CD8-positive, alpha-beta memory T cell (primary cell): ENCODE measurements at places on chromosomes 1 and 21. TPM values are rescaled to one million over a fixed set of nuclear protein-coding genes. Genes with fewer than 3 reads are reported as not detected.

- DNase-seq = no peak
Measured at GRCh38 chr1:54583871-54584270, 35.8 kb downstream of the ACOT11 start.

The SEC16B gene
- not detected for total RNA-seq

The PEAR1 gene
- not detected for total RNA-seq

The BMP8B gene
- 1.2 TPM for total RNA-seq

DNA sequence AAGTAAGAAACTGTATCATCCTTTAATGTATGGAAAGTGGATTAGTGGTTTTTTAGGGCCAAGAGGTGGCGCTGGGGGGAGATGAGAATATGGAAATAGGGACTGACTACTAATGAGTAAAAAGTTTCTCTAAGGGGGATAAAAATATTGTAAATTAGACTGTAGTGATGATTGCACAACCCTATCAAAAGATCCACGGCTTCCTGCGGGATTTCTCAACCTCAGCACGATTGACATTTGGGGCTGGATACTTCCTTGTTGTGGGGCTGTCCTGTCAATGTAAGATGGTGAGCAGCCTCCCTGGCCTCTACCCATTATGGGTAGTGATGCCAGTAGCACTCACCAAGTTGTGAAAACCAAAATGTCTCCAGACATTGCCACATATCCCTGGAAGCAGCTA, 36.0 kb upstream of the PRDM2 start:
- DNase-seq = no peak

The NEK7 gene
- total RNA-seq = 68.6 TPM

GRCh38 chr1:183270541-183271141, 84.6 kb downstream of the LAMC2 start:
- DNase-seq = no peak

- DNase-seq = no peak
Measured at GRCh38 chr1:182348961-182349747, 42.4 kb downstream of the GLUL start.

The MPL gene
- not detected for total RNA-seq

The AVPR1B gene
- not detected for total RNA-seq

The LAMC1 gene
- 0.33 TPM for total RNA-seq

The CRYAA gene
- total RNA-seq = not detected

DNA sequence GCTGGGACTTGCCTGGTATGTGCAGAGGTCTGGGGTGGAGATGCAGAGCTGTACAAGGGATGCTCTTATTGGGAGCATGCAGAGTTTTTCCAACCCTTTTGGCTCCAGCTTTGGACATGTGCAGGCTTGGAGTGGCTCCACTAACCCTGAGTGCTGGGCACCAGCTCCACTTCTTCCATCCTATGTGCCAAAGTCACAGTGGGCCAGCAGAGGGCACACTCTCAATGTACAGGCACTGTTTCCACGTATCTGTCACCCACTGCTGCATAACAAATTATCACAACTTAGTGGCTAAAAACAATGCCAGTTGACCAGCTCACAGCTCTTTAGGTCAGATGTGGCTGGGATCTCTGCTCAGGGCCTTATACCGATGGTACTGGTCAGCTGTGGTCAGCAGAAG, 631.8 kb downstream of the AJAP1 start:
- DNase-seq = no peak

GRCh38 chr1:184838504-184838951, 83.9 kb upstream of the EDEM3 start:
- no peak for DNase-seq

GRCh38 chr1:111275079-111275478, 15.6 kb upstream of the CHIA start:
- no peak for DNase-seq

DNA sequence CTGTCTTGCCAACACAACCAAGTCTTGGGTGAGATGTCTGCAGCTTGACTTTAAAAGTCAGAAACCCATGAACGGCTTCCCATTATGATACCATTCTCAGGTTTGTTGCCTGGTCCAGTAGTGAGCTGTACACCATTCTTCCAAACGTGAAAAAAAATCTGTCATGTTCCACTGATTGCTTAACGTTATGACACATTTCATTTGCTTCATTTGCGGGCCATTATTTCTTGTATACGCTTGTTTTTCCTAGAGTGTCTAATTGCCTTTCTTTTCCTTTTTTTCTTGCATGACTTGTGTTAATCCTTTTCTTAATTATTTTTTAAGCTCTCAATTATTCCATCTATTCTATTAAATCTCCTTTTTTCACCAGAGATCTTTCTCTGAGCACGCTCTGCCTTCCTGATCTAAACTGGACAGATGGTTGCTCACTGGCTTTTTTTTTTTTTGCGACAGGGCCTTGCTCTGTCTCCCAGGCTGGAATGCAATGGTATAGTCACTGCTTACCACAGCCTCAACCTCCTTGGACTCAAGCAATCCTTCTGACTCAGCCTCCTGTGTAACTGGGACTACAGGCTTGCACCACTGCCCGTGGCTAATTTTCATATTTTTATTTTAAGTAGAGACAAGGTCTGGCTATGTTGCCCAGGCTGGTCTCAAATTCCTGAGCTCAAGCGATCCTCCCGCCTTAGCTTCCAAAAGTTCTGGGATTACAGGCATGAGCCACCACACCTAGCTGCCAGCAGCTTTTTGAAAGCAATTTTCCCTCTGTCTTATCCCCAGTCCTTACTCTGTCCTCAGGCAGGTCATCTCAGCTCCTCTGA, 31.7 kb upstream of the CAMTA1 start:
- DNase-seq = no peak

DNA sequence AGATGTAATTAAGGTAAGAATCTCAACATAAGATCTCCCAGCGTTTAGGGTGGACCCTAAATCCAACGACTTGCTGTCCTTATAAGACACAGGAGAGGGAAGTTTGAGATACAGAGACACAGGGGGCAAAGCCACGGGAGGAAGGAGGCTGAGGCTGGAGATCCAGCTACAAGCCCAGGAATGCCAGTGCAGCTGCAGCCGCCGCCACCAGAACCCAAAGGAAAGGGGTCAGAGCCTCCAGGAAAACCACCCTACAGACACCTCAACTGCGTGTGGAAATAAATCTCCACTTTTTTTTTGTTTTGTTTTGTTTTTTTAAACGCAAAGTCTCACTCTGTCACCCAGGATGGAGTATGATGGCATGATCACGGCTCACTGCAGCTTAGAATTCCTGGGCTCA, 12.1 kb upstream of the TFF1 start:
- no peak for DNase-seq

The SLC27A3 gene
- 9.9 TPM for total RNA-seq

- DNase-seq = no peak
Measured at GRCh38 chr1:183070234-183070922, 47.2 kb downstream of the LAMC1 start.

The KIF1B gene
- 17.8 TPM for total RNA-seq

- no peak for DNase-seq
Measured at GRCh38 chr1:239771550-239771949, 320.1 kb upstream of the FMN2 start.

The SSR2 gene
- 190 TPM for total RNA-seq

DNA sequence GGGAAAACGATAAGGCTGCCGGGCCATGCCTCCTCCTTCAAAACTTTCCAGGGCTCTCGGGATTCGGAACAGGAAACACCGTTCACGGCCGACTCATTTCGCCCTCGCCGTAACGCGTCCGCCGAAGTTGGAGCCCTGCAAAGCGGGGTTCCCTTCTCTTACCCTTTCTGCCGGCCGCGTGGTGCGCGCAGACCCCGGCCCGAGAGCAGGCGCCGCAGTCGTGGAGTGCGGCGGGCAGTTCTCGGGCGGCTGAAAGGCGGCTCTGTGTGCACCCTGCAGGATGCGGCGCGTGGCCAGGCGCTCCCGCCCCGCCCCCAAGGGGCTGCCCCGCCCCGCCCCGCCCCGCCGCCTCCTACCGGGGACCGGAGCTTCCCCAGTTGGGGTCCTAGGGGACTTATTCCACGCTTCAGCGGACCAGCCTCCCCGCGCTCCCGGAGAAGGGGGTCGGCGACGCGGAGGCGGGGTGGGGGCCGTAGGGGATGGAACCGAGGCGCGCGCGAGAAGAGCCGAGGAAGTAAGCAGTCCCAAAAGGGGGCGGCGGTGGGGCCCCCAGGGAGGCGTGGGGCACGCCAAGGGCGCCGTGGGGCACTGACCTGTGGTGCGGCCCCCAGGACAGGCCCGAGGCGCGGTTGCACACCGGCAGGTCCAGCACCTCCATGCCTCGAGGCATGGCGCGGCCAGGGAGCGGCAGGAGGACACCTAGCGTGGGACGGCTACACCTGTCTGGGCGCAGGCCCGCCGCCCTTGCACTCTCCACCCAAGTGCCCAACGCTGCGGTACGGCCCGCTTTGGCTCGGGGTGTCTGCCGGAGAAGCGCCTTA, at the start of gene MCOLN2:
Gene MCOLN2 (minus strand): TSS at position 268 of the 821 bp plus-strand sequence. CDS start 241 bp downstream, at position 27.
- peak; percentile 55 for DNase-seq

- DNase-seq = peak; percentile 62
Measured at GRCh38 chr1:116377541-116378529, 4.8 kb downstream of the ATP1A1 start.

The GSTM1 gene
- not detected for total RNA-seq

The TMEM52 gene
- 1.4 TPM for total RNA-seq

The L1TD1 gene
- total RNA-seq = not detected

GRCh38 chr1:84795213-84795612, 97.8 kb downstream of the LPAR3 start:
- DNase-seq = no peak

GRCh38 chr1:119327450-119328155, 41.0 kb upstream of the HAO2 start:
- no peak for DNase-seq

The LCE3D gene
- total RNA-seq = not detected

DNA sequence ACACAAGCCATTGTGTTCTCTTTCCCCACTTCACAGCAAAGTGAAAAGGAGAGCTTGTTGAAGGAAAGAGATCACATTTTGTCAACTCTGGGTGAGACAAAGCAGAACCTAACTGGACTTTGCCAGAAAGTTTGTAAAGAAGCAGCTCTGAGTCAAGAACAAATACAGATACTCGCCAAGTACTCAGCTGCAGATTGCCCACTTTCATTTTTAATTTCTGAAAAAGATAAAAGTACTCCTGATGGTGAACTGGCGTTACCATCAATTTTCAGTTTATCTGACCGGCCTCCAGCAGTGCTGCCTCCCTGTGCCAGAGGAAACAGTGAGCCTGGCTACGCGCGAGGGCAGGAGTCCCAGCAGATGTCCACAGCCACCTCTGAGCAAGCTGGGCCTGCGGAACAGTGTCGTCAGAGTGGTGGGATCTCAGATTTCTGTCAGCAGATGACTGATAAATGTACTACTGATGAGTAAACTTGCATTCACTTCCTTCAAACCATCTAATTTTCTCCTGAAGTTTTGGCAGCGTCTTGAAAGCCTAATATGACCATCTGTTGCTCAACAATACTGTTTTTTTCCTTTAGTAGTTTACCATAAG, 43.7 kb downstream of the BACH1 start:
- no peak for DNase-seq

DNA sequence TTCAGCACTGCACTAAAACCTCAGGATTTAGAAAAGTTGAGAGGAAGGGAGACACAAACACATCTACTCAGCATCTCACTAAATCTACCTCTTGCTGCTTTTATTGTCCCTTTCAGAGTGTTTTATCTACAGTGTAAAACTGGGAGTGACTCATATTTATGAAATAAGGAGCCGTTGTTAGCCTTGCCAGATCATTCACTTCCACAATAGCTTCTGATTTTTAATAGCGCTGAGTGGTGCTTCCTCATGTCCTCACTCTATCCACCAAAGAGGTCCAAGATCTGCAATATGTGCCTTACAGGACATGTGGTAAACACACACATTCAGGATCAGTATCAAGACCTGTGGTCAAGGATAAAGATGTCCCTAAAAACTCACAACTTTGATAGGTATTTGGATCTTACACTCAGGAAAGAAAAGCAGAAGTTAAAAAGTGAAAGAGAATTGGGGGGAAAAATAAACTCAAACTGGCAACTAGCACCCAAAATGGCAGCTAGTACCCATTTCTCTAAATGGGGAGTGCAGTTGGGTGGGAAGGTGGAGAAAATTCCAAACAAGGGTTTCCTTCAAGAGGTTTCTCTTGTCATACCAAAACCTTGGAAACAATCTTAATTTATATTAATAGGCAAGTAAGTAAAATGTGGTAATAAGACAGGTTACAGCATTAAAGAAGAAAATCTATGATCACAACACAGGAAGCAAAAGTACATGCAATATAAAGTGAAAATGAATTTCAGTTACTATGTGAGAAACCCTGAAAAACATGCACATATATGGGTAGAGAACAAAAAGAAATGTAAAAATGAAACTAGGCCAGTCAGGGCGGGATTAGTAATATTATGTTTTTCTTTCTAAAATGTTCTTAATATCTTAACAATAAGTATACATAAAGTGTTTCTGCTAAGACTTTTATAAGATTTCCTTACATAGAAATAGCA, 15.9 kb downstream of the DUSP10 start:
- DNase-seq = no peak

The RNU1-1 gene
- total RNA-seq = 1,293 TPM

The FCGR3A gene
- 0.58 TPM for total RNA-seq
